ENCODE measurements at places on chromosomes 16 and 17.
A peak's percentile ranks its signal among the peaks of the same experiment; 100 is the strongest.

DNA sequence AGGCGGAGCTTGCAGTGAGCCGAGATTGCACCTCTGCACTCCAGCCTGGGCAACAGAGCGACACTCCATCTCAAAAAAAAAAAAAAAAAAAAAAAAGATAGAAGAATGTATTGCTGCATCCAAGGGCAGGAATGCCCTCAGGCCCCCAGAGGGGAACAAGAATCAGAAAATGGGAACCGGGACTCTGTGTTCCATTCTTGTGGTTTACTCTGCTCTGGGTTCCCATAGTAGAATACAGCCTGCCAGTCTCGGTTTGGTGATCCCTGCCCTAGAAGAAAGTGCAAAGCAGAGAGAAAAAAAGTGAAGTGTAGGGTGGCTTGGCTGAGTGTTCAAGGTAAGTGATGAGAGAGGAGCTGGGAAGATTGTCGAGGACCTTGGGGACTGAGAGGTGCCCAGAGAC, 27.4 kb upstream of the KDM6B start:
- no peak for DNase-seq

GRCh38 chr16:89191033-89191900, 9.1 kb downstream of the SLC22A31 start:
- no peak for DNase-seq

- DNase-seq = no peak
Observed at GRCh38 chr17:10758062-10758461, 28.2 kb upstream of the TMEM220 start.

DNA sequence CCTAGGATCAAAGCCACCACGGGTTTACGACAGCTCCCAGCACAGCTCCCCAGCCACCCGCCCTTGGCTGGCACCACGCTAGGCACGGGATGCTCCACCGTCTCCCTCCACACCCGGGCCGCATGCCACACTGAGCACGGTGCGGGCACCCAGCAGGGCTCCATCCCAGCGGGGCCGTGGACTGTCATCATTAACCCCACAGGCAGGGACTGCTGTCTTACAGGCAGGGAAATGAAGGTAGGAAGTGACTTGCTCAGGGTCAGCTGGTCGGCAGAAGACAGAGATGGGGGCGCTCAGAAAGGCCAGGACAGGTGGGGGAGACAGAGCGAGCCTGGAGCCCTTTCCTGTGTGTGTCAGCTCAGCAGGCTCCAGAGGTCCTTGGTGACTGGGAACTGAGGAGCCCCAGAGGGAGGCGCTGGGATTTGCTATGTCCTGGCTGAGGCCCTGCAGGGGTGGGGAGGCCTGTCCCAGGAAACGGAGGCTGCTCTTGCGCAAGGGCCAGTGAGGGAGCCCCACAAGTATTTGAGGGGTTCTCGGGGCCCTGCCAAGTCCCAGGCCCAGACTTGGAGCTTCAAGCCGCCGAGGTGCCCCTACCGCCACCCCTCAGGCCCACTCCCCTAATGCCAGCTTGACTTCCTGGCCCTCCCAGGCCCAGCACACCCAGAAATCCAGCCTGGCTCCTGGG, 3.2 kb downstream of the UBALD1 start:
- DNase-seq = no peak

DNA sequence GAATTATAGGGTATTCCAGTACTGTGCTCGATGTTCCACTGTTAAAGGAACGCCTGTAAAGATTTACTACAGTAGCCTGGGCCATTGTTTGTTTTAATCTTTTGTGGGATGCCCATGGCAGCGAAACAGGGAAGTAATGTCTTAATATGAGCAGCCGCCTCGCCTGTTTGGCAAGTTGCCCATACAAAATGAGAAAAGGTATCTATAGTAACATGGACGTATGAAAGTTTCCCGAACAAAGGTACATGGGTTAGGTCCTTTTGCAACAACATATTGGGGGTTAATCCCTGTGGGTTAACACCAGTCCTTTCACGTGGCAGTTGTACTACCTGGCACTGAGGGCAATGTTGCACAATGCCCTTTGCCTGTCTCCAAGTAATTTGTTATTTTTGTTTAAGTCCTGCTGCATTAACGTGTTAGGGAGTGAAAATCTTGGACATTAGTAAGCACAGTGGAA, 21.1 kb upstream of the TMC5 start:
- no peak for DNase-seq

- DNase-seq = no peak
Observed at GRCh38 chr16:75048054-75048453, 49.2 kb downstream of the ZNRF1 start.

DNA sequence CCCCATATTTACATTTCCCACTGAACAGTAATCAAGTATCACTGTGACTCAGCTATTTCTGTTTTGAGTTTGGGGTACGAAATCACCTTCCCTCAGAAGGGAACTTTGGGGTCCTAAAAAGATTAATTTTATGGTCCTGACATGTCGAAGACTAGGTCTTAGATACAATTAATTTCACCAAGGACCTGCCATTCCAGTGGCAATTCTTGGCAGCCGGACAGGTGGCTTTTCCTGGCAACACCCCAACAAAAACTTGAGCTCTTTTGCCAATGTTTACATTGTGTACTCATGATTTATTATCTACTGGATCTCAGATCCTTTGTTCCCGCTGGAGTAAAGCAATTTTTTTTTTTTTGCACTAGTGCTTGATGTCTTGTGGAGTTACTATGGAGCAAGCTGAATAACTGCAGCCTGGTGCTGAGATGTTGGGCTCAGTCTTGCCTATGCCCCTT, 14.4 kb downstream of the SLFN5 start:
- no peak for DNase-seq

GRCh38 chr16:680967-681745, 946 bp downstream of the STUB1 start:
- no peak for DNase-seq

DNA sequence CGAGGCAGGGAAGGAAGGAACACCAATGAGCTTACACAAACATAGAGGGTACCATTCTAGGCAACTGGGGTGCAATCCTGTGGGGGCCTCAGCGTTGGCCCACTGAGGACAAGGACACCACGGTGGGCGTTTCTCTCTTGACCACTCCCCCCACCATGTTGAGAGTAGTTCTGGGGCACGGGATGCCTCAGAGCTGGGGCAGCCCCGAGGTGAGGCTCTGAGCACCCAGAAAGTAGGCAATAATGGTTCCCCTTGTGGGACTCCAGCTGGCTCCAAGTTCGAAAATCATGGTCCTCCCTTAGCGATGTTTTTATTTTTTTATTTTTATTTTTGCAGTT, 5.1 kb downstream of the PRSS21 start:
- no peak for DNase-seq

GRCh38 chr17:31715446-31715845, 143.6 kb downstream of the COPRS start:
- no peak for DNase-seq

GRCh38 chr16:4389051-4389955, 17.7 kb downstream of the VASN start:
- no peak for DNase-seq

- no peak for DNase-seq
Observed at GRCh38 chr17:78425429-78425828, 47.0 kb downstream of the PGS1 start.

DNA sequence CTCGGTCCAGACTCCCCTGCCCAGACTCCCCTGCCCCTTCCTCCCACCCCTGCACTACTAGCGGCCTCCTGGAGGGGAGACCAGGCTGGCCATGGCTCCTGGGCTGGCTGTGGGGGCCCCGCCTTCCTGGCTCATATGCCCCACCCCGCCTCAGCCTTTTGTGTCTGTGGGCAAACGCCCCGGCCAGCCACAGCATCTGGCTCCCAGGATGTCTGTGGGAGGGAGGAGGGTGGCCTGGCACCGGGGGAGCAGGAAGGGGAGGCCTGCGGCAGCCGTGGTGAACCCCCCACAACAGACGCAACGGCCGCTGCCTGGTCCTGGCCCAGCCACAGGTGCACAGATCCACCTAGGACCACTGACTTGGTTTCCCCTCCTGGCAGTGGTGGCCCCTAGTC, 32.9 kb downstream of the BAHCC1 start:
- DNase-seq = no peak

GRCh38 chr16:27531186-27531585, 18.5 kb downstream of the GTF3C1 start:
- DNase-seq = no peak

GRCh38 chr17:73255671-73256181, 6.0 kb downstream of the CPSF4L start:
- no peak for DNase-seq

DNA sequence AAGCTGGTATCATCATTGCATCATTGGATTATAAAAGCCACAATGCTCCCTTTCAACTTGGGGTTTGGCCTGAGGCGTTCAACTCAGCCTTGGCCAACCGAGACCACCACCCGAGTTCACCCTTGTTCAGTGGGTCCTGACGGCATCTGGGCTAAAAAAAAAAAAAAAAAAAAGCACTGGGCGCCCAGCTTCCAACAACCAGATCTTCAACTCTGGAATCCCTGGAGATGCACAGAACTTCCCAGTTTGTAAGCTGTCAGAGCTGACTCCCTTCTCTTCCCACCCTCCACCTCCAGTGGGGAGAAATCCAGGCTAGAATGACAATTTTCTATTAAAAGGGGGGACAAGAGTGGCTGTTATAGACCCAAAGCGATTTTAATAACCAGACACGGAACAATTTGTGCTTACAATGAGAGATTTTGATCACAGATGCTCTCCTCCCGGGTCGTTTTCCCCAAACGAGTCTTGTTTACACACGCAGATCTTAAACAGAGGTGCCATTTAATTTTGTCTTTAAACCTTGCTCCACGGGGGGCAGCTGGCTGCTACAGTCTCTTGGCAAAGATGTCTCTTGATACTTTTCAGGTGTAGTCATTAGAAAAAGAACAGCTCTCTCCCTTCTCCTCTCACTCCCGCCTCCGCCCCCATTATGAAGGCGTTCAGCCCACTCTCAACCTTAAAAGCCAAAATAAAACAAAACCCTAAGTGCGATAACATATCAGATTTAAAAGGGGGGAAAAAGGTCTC, 26.9 kb downstream of the GPRC5B start:
- no peak for DNase-seq

GRCh38 chr17:58513965-58514769, at the start of gene MTMR4:
Gene MTMR4 (minus strand): TSS chr17:58514638. CDS start chr17:58514407, 231 bp downstream.
- DNase-seq = peak; percentile 34

DNA sequence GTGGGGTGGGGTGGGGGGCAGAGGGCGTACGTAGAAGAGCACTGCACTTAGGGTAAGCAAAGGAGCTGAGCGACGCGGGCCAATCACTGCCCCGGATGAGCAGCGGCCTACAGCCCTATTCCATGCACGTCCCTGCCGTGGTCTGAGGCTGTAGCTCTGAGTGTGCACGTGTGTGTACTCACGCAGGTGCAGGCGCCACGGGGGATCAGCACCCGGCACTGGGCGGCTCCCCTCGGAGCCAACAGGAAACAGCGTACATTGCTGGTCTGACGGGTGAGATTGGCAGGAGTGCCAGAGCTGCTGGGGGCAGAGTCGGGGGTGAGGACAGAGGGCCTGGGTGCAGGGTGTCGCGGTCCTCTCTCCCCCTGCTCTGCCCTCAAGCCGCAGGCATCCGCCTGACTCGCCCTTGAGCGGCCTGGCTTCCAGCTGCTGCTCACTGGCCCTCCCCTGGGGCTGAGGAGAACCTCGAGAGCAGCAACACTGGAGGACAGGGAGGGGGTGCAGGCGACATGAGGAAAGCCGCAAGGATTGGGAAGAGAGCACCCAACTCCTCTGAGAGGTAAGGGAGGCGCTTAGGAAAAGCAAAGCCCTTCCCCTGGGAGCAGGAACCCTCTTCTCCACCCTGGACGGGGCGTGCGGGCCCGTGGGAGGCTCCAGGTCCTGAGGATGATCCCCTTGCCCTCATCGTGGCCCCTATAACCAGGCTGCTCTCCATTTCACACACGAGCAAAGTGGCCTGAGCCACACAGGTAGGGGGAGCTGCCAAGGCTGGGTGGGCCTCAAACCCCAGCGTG, 57.8 kb downstream of the ENGASE start:
- DNase-seq = no peak

DNA sequence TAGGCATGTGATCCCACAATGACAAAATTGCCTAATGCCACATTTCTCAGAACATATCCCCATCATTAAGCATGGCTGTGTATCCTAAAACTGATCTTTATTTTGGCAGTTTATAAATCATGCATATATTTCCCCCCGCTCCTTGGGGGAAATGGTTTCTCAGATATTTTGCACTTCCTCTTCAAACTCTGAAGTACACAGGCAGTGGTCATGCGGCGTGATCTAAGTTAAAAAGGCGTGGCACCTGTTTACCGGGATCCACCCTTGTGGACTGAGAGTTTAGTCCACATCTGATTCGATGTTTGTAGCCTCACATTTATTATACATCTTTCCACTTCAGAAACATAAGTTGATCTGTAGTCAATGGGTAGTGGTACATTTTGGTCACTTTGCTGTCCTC, 51.4 kb downstream of the USP10 start:
- DNase-seq = no peak

- DNase-seq = no peak
Observed at GRCh38 chr16:10669791-10670190, 24.9 kb downstream of the TEKT5 start.

DNA sequence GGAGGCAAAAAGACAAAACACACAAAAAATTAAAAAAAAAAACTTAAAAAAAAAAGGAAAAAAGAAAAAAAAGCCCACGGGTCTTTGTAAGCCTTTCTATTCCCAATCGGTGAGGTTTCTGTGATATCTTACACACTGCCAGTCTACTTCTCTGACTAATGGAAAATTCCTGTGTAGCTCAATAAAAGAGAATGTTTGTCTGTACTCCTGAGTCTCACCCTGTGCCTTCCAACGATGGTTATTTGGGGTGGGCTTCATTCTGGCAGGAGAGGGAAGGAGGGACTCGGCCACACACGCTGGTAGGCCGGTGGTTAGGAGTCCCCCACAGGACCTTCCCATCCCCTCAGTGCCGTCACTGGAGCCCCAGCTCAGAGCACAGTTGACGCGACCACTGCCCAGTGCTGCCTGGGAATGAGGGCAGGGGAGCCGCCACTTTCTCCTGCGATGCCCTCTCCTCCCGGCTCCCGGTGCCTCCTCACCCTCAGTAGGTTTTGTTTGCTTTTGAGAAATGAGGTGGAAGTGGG, 68.0 kb downstream of the AMFR start:
- no peak for DNase-seq

DNA sequence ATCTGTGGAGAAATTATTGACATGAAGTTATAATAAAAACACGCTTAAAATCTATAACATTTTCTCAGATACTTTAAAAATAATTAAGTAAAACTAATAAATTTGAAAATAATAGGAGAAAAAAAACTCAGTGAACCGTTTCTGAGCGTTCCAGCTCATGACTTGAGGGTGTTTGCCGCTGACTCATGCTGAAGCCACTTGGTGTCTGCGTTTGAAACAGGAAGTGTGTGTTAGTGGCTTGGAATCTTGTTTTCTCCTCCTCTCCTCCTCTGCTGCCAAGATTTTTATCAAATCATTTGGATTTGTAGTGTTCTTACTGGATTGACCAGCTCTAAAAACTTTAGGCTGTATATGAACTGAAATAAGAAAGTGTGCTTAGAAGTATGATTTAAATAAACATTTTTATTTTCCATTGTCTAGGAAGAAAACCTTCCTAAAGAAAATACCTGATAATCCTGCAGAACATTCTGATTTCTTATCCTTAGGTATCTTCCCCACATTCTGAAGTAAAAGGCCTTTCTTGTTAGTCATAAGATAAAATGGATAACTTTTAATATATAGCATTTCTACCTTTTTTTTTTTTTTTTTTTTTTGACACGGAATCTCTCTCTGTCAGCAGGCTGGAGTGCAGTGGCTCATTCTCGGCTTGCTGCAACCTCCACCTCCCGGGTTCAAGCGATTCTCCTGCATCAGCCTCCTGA, 30.8 kb downstream of the USP10 start:
- peak; percentile 67 for DNase-seq

Data from HS-5 (cell line).